Activated CD4-positive, CD25-positive, alpha-beta regulatory T cell treated with anti-CD3 and anti-CD28 coated beads, Interleukin-2, amount 50 U/mL, for 72 hours (primary cell): ENCODE measurements at places on chromosomes 2 and 18.

DNA sequence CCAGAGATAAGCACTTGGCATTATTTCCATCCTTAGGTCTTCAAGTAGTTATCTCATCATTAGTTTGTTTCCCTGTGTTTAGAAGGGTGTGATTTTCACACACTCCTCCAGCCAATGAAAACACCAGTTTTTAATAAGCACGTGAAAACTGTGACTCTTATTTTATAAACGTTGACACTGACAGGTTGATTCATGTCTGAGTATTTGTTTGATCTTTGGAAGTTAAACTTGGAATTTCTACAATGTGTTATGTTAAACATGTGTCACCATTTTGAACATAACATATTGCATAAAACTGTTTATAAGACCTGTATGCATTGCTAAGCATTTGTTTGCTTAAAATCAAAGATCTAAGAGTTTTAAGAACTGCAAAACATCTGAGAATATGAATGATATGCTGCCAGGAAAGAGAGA is 27.6 kb downstream of the SLC40A1 start:
- no peak for DNase-seq

DNA sequence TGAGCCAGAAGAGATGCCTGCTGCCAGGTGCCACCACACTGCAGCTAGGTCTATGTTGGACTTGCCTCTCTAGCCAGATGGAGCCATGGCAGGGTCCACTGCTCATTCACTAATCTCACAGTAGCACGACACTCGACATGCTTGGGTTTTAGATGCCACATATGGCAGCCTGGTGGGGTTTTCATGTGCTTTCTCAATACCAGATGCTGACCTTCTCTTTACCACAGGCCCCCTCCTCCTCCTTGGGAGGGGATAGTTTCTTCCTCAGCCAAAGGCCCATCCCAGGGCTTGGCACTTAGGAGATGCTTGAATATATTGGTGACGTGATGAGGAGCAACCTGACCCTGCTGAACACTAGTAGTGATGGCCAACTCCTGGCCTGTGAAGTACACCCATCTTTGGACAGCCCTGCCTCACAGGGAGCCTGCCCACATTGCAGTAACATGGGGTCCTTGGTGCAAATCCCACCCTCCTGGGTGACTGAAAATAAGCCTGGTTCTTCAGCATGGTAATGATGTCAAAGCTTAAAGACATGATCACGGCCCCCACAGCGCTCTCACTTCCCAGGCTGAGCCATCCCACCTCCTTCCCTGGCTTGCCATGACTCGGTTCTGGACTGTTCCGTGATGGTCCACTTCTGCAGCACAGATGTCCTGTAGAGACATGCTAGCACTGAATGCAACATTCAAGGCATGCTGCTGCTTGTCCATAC is 227.5 kb downstream of the SH3RF3 start:
- no peak for DNase-seq

GRCh38 chr18:43482136-43482535 is 204.8 kb upstream of the SYT4 start:
- DNase-seq = no peak

GRCh38 chr2:127670055-127670956 is 5.0 kb downstream of the LIMS2 start:
- no peak for DNase-seq

GRCh38 chr2:218827701-218828476 is 3.7 kb downstream of the PRKAG3 start:
- DNase-seq = no peak

GRCh38 chr2:53569957-53570727 is 197.5 kb upstream of the CHAC2 start:
- DNase-seq = no peak

DNA sequence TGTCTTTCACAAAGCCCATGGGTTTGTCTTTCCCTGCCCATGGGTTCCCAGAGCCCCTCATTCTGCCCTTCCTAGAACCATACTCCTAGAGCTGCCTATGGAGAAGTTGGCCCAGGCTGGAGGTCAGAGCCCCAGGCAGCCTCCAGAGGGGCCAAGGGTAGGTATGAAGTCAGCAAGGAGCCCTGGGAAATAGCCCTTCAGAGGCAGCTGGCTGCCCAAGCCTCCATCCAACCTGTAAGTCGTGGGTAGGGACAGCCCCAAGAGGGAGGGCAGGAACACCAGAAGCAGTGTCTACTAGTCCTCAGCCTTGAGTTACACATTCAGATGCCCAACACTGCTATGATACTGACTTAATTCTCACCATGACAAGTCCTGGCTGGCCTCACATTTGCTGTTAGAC is 49.5 kb downstream of the TMEM247 start:
- DNase-seq = no peak

DNA sequence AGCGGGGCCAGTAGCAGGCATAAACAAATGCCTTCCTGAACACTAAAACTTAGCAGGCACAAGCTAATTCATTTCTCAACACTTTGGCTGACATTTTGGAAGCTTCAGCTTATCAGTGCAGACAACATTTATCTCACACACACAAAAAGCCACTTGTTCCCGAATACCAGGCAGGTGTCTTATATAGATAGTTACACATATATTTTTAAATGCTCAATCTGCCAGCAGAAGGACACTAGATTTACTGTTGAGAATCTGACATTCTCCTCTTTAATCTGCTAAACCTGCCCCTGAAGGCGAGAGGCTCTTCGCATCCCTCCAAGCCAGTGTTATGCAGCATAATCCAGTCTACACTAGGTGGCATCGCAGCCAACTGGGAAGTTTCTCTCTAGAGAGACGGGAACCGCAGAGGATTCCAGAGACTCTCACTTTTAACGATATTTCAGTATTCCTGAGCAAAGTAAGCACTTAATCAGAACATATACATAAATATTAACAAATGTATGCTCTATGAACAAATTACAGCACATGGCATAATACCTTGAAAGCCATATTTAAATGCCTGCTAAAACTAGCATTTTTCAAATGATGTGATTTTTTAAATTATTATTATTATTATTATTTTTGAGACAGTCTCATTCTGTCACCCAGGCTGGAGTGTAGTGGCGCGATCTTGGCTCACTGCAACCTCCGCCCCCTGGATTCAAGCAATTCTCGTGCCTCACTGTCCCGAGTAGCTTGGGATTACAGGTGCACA is 90.2 kb upstream of the SCG2 start:
- DNase-seq = no peak

DNA sequence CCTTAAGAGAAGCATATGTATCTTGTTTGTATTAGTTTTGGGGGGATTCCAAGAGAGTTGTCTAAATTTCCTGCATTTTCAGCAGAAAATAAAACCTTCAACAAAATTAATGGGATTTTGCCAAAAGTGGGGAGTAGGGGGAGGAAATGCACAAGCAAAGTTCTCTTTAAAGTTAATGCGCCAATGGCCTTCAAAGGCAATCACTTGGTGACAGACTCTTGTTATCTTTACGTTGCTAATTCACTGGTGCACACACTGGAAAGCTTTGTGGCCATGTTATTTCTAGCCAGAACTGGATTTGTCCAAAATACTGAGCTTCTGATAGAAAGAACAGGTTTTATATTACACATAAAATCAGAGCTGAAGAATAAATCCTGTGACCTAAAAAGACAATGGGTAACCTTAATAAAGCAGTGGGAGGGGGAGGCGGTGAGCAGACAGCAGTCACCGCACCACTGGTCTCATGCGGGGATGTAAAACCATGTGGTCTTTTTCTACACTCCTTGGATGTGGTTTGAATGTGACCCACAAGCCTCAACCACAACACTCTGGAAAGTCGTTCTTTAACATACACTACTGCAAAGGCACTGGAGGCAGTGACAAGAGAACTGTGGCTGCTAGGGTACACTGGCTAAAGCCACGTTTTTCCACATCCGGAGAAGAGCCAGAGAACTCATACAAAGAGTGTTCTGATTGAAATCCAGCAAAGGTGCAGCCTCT is 176.9 kb upstream of the SMAD7 start:
- DNase-seq = no peak

DNA sequence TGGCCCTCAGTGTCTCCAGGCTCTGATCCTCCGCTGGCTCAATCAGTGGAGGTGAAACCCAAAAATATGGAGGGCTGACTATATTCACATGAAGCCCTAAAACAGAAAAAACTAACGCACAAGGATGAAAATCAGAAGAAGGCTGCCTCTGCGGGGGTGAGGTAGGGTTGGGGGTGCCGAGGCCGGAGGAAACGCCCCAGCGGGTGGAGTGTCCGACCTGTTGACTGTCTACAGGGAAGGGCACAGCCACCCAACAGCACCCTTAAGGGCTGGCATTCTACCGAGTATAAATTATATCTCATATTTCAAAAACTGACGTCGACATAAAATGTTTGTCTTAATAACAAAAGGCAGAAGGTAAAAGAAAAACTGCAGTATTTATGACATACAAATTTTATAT is 223.5 kb downstream of the HDAC4 start:
- DNase-seq = no peak

- no peak for DNase-seq
Observed at GRCh38 chr2:12050396-12050795, 304.0 kb downstream of the LPIN1 start.

GRCh38 chr18:2853926-2854664 is 7.3 kb downstream of the EMILIN2 start:
- DNase-seq = no peak

DNA sequence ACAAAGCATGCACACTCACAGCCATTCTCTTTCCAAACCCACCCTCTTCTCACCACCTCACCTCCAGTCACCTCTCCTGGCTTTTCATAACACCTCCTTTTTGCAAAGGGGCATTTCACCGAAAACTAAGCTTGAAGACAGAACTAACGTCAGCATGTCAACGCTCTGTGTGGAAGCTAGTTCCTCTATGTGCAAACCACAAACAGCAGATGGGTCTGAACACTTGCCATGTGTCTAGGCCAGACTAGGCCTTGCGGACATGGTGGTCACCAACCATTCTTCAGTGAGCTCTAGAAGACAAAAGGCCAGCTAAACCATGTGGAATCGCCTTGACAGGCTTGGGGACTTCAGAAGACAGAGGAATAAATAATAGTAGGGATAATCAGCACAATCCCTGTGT is 148.5 kb downstream of the TXNL1 start:
- DNase-seq = no peak

DNA sequence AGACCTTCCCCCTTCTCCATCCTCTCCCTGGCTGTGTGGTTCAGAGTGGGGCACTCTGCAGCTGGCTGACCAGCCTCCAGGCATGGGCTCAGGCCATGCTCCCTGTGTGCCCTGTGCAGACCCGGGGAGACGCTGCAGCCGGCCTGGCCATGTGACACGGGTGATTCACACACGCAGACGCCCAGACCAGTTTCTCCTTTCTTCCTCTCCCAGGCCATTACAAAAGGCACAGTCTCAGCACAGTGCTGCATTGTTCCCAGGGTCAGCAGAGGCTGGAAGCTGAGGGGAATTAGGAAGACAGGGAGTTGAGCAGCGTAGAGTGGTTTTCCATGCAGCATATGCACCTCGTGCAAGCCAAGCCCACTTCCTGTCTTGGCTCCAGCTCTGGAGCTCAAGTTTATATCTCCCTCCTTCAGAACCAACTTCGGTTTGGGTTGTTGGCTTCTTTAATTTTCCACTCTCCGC is 288.5 kb downstream of the TNS1 start:
- no peak for DNase-seq

- no peak for DNase-seq
Observed at GRCh38 chr2:191145769-191146471, 4.9 kb downstream of the STAT4 start.

- DNase-seq = no peak
Observed at GRCh38 chr18:34754300-34754699, 44.2 kb downstream of the DTNA start.

DNA sequence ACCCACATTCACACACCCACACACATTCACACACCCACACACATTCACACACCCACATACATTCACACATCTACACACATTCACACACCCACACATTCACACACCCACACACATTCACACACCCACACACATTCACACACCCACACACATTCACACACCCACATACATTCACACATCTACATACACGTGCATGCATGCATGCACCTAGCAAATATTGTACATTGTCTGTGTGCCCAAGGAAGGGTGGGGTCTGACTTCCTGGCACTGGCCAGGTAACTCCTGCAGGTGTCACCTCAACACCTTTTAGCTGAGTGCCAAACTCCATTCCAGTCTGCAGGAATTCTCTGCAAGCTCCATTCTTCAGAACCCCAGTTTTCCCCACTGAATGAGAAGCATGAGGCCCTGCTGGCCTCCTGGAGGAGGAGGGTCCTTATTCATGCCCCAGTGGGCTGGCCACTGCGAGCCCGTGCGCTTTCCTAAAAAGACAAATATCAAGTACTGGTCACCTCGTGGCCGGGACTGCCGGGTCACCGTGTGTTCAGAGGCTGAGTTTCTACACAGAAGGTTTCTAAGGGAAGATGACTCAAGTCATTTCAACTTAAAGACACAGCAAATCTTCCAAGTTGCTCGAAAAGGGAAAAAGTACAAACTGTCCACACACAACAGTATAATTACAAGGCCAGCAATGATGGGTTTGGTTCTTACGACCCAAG is 131.5 kb downstream of the HDAC4 start:
- DNase-seq = no peak

DNA sequence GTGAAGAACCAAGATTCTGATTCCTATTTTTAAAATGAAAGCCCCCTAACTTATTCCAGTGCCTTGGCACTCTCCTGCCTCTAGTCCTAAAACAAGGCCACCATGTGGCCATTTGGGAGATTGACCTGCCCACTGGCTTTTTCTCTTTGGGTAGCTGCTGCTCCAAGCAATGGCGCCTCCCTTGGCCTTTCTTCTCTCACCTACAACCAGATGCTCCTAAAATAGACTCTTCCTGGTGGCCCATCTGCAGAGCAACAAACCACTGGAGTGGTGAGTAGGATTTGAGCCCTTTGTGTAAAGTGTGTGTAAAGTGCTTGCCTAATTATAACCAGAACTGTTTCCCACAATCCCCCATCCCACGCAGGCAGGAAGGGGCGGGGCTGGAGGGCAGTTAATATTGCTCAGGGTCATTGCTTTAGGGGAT is 114.2 kb downstream of the FHOD3 start:
- DNase-seq = no peak

- no peak for DNase-seq
Observed at GRCh38 chr2:143345887-143346787, 216.9 kb downstream of the ARHGAP15 start.

DNA sequence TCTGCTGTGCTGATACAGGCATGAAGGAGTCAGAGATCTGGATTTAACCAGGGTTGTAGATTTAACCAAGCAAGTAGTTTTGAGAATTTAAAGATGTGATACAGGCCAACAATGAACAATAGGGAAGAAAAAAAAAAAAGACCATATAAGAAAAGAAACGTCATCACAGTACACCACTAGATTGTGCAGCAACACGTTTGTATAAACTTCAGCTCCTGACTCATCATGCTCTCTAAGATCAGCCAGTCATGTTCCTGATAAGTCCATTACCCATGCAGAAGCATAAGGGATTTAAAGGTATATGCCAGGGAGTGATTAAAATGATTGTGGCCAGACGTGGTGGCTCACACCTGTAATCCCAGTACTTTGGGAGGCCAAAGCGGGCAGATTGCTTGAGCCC is 22.3 kb upstream of the ERICH2 start:
- DNase-seq = no peak
